Cardiac muscle cell (in vitro differentiated cells and primary cell): ENCODE measurements at places on chromosomes 5 and 9.

DNA sequence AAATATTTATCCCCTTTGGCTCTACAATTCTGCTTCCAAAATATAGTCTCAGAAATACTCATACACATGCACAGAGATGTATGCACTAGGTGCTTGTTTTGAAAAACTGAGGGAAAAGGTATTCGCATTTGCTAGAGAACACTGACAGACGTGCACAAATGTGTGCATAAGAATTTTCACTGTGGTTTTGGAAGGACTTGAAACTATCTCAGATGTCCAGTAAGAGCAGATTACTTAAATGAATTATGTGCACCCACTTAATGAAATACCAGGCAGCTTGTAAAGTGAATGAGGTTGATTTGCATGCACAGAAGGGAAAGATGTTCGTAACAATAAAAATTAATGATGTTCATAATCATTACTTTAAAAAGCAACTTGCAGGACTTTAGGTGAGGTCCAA is 48.4 kb downstream of the SEC61B start:
- no peak for DNase-seq

DNA sequence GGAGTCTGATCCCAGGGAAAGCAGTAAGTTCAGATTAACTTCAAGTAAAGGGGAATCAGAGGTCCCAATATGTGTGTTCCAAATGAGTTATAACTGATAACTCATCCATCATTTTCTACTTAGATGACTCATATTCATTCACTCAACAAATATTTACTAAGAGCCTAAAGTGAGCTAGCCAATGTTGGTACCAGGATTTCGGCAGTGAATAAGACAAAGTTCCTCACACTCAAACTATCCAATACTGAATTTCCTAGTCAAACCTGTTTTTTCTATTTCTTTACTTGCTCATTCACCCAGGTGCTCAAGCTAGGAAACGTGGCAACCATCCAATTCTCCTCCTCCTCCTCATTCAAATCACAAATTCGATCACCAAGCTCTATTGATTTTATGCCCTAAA is 25.8 kb downstream of the FBXW2 start:
- no peak for DNase-seq

- DNase-seq, result no peak
Observed at GRCh38 chr5:125710745-125711144, 712.5 kb upstream of the GRAMD2B start.

DNA sequence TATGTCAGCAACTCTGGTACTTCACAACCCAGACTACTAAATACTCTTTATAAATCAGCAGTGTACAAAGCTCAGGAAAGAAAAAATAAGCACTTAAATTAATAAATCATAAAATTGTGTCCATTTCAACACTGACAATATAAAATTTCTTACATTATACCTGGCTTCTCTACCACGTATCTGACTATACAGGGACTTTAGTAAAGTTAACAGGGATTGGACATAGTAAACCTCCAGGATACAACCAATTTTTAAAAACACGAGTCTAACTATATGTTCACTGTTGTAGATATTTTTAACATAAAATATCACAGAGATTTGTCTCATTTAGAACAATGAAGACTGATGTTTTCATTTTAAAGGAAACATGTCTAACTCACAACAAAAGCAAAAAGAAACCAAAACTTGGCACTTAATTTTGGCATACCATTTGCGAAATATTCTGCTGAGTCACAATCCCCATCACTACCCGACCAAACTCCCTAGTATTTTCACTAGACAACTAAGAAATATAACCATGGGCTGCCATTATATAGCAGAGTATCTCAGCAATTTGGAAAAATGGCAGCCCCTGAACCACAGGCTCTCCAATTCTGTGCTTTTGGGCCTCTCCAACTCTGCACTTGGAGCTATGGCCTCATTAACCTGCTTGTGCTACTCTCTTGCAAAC is 14.4 kb downstream of the FAM169A start:
- DNase-seq, result no peak

DNA sequence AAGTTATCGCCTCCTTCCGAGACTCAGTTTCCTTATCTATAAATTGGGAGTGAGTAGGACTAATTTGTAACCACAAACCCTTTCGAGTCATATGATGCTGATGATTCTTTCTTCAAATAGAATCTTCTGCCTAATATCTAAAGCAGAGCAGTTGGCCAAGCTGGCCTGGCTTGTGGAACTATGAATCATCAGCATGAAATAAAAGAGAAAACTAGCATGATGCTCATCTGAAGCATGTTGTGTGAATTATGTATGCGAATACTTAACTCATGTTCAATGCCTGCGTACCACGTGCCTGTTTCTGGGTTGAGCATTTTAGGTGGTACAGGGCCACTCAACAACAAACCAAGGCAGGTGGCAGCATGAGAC is 15.0 kb upstream of the ORM1 start:
- DNase-seq, result no peak
